ENCODE measurements at places on chromosomes 6 and 20. TPM values are rescaled to one million over a fixed set of nuclear protein-coding genes. Genes with fewer than 3 reads are reported as not detected.
A peak's percentile ranks its signal among the peaks of the same experiment; 100 is the strongest.

GRCh38 chr6:31769684-31770371, 7.3 kb downstream of the VWA7 start:
- peaks cover 13% of the 10 kb centered on the region for H3K4me1 ChIP-seq
- no peak overlapping the region for H3K27ac ChIP-seq
- no peaks in the 10 kb centered on the region for H3K27me3 ChIP-seq
- H3K36me3 ChIP-seq, result no peaks in the 10 kb centered on the region
- DNase-seq, result peak; percentile 45

DNA sequence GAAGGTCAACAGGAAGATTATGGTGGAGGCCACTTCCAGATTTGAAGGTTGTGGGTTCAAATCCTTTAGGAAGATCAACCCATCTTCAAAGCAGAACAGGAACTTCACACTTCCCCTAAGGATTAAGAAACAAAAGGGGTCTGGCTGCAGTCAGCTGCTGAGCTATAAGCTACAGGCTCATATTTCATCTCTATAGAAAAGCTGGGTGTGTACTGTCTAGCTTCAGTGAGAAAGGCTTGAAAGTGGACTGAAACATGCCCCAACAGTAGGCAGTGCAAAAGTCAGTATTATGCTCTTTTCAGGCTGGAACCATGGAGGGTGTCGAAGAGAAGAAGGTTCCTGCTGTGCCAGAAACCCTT, 60.1 kb upstream of the SPDEF start:
- H3K27me3 ChIP-seq, result no peaks in the 10 kb centered on the region
- peaks cover 14% of the 10 kb centered on the region for H3K4me1 ChIP-seq
- H3K27ac ChIP-seq, result no peak overlapping the region
- no peak for DNase-seq
- no peak overlapping the region for H3K4me3 ChIP-seq
- peaks cover 16% of the 10 kb centered on the region for H3K36me3 ChIP-seq

DNA sequence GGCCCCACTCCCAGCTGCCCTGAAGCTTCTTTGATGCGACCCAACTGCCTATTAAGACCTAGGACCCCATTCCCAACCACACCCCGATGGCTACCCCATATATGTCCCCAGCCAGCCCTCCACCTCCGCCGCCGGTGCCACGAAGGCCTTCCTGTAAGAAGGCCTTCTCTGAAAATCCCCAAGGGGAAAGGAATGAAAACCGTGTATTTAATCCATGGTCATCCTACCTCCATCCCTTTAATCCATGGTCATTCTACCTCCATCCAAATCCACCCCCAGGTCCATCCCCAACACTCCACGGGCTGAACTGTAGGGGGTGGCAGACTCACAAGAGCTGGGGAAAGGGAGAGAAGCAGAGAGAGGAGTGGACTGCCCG, 545 bp upstream of the VSX1 start:
- no peaks in the 10 kb centered on the region for H3K36me3 ChIP-seq
- no peak overlapping the region for H3K4me3 ChIP-seq
- no peak for DNase-seq
- peaks cover 69% of the 10 kb centered on the region for H3K27me3 ChIP-seq

DNA sequence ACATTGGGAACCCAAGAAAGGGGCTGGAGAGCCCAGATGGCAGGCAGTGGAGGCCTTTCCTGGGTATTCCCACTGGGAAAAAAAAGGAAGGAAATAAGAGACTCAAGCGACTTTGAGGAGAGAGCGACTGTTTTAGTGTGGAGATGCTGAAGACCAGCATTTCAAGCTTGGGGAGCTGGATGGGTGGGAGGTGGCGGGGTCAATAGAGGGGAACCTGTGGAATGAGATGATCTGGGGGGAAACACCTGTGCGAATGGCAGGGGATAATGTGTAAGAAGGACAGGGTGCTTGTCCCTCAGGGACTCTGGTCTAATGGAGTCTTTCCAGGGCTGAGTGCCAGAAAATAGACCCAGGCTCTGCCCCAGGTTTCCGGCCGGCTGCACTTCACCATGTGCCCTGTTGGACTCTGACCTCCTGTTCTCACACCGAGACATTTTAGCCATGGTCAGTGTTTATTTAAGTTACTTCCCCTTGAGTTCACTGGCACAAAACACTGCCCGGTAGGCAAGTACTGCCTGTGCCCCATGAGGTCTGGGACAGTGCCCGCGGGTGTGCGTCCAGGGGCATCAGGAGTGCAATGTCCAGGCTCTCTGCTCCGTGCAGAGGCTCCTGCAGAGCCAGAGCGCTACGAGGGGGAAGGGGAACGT, 50.4 kb upstream of the NKX2-2 start:
- peaks cover 16% of the 10 kb centered on the region for H3K27me3 ChIP-seq
- H3K27ac ChIP-seq, result no peak overlapping the region
- H3K4me3 ChIP-seq, result no peak overlapping the region
- H3K4me1 ChIP-seq, result no peaks in the 10 kb centered on the region

GRCh38 chr6:3784885-3785744, 33.6 kb upstream of the PXDC1 start:
- peaks cover 4% of the 10 kb centered on the region for H3K27me3 ChIP-seq
- H3K4me1 ChIP-seq, result peaks cover 32% of the 10 kb centered on the region
- DNase-seq, result no peak

GRCh38 chr6:41708856-41709255, 26.6 kb downstream of the TFEB start:
- H3K36me3 ChIP-seq, result peaks cover 4% of the 10 kb centered on the region
- no peak overlapping the region for H3K4me3 ChIP-seq
- DNase-seq, result no peak
- peaks cover 39% of the 10 kb centered on the region for H3K4me1 ChIP-seq
- no peak overlapping the region for H3K27ac ChIP-seq

DNA sequence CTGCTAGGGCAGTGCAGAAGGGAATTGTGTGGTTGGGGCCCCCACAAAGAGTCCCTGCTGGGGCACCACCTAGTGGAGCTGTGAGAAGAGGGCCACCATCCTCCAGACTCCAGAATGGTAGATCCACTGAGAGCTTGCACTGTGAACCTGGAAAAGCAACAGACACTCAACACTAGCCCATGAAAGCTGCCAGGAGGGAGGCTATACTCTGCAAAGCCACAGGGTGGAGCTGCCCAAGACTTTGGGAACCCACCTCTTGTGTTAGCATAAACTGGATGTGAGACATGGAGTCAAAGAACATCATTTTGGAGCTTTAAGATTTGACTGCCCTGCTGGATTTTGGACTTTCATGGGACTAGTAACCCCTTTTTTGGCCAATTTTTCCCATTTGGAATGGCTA, 328.4 kb upstream of the KHDRBS2 start:
- peaks cover 6% of the 10 kb centered on the region for H3K36me3 ChIP-seq
- H3K4me1 ChIP-seq, result no peaks in the 10 kb centered on the region
- no peak overlapping the region for H3K27ac ChIP-seq
- no peak overlapping the region for H3K4me3 ChIP-seq
- no peaks in the 10 kb centered on the region for H3K27me3 ChIP-seq

RING1 gene
- total RNA-seq, result 51.2 TPM

Data from HFFc6 (cell line).